ENCODE measurements at places on chromosomes 5 and 9.
A peak's percentile ranks its signal among the peaks of the same experiment; 100 is the strongest.

- DNase-seq, result no peak
Measured at GRCh38 chr9:136656183-136656738, 6.5 kb upstream of the EGFL7 start.

GRCh38 chr5:142303565-142303964 is 21.3 kb downstream of the SPRY4 start:
- DNase-seq, result no peak

- no peak for DNase-seq
Measured at GRCh38 chr5:41410737-41411136, 99.7 kb downstream of the PLCXD3 start.

- no peak for DNase-seq
Measured at GRCh38 chr5:1934801-1935429, 52.2 kb upstream of the IRX4 start.

GRCh38 chr9:94672811-94673487 is 33.6 kb upstream of the FBP1 start:
- DNase-seq, result no peak

DNA sequence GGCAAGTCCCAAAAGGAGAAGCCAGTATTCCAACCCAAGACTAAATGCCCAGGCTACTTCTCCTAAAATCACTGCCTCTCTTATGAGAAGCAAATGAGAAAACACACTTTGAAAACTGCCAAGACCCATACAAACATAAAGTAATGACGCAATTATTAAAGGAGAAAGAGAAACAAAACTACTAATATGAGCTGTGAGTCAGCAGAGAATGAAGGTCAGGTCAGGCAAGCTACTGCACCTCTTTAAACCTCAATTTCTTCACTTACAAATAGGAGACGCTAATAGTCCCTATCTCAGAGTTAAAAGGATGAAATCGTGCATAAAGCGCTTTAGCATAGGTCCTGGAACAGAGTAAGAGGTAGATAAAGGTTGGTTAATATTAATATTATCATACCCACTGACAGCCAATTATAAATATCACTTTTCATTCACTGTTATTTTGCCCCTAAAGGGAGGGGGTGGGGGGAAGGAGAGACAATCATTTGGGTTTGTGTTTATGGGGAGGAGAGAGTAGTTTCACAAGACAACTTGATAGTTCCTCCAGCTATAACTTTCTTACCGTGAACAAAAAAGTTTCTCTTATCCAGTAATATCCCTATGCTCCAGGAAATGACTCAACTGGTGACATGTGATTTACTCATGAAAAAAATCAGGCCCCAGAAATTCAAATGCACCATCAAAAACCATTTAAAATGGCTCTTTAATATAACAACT is 3.6 kb downstream of the PSMB7 start:
- peak; percentile 40 for DNase-seq

DNA sequence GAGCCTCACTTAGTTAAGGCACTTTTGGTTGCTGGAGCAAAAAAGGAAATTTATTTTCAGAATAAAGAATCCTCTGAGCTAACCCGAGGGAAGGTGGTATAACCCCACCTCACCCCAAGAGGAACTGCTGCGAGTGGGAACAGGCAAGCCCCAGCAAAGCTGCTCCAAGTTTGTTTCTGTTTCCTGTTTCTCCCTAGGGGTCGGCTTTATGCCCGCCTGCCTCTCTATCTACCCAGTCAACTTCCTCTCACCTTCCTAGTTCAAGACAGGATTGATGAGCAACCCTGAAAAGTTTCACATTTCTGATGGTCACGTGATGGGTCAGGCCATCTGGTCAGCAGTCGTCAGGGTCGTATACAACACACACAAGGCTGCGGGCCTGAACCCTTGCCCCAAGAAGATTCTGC is 31.1 kb downstream of the TRIO start:
- peak; percentile 60 for DNase-seq

DNA sequence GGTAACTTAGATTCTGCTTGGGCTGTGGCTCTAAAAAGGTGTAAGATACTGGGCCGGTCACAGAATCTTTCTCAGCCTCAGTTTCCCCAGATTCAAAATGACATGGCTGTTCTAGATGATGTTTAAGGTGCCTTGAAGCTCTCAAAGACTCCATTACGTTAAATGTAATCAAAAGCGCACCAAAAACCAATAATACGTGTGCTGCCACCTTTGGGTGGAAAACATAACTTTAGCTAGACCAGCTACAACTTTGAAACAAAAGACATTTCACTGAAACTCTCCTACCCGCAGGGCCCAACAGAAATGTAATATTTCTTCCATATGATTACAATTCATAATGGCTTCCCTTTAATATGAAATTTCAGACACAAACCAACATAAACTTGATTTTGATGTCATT is 35.0 kb upstream of the PCSK5 start:
- DNase-seq, result peak; percentile 23

GRCh38 chr5:10828241-10828640 is 67.2 kb upstream of the DAP start:
- no peak for DNase-seq

All from inflammatory macrophage treated with lipopolysaccharide for 1 hour (primary cell).